Activated naive CD8-positive, alpha-beta T cell treated with anti-CD3 and anti-CD28 coated beads for 36 hours (primary cell): ENCODE measurements at places on chromosomes 2 and 18.

DNA sequence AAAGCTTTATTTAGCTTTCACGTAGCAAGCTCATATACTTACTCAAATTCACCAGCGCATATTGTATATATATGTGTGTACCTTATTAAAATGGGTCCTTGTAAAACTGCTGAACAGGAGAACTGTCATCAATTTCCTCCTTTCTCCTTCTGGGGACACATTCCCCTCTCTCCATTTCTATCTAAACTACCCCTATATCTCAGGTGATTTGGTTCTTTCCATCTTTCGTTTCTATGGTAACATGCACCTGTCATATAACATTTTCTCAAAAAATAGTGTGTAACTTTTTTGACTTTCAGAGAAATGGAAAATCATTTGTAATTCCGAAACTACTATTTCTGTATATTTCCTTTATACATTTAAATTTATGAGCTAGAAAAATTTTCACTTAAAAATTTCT, 83.5 kb upstream of the CD226 start:
- DNase-seq, result no peak

GRCh38 chr2:168993538-168993937, 37.6 kb downstream of the ABCB11 start:
- DNase-seq, result no peak

DNA sequence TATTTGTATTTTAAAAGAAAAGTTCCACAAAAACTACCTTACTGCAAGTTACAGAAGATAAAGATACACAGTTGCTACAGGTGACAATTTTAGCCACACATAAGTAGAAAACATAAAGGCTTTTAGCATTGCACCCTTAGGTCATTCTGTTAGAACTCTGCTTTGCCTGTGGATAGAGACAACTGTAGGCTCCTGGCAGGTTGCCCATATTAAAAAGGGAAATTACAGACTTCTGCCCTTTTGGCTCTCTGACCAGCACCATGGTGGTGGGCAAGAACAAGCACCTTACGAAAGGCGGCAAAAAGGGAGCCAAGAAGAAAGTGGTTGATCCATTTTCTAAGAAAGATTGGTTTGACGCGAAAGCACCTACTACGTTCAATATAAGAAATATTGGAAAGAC, 223.3 kb downstream of the MC4R start:
- DNase-seq, result no peak

- no peak for DNase-seq
Observed at GRCh38 chr2:176492583-176492982, 223.3 kb downstream of the MTX2 start.

DNA sequence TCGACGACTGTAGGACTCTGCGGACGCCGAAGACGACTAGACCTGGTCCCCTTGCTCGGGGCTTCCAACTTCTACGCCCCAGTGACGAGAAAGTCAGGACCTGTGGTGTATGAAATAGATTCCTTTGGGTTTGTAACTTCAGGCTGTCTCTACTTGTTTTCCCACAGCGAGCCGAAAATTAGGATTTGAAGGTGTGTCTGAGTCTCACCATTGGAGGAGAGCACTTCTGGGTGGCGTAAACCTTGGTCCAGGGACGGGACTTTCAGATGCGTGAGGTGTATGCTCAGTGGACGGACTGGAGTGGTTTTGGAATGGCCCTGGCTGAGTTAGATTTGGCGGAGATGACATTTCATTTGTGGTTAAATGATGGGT, 1.3 kb downstream of the BIRC6 start:
- peak; percentile 4 for DNase-seq

DNA sequence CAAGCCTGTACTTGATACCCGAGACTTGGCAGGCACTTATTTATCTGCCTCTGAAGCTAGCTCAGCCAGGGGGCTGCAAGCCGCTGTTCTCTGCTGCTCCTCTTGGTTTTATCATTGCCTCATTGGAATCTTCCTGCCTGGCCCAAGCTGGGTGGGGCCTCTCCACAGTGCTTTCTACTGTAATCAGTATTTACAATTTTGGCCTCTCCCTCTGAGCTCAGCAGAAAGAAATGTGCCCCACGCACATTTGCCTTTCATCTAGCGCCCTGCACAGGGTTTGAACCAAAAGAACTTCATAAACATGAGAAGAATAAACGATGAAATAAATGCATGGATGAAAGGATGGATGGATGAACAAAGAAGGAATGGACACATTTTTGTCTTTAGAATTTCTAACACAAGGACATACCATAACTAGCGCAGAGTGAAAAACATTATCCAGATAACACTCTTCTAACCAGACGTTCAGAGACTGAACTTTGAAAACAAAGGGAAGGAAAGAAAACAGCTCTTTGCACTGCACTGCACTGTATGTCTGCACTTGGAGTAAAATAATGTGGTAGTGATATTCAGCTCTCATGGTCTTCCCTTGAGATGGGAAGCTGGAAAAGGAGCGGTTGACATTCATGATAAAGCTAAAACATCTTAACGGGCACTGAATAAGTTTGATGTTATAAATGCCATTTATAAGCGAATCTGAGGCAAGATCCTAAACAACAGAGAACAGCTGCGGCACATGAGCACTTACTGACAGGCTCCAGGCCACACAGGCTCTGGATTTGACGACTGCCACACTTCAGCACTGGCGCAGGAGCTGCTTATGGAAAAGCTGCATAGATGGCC, 86.8 kb upstream of the SP3 start:
- DNase-seq, result no peak

- no peak for DNase-seq
Observed at GRCh38 chr2:18525236-18525635, 35.2 kb downstream of the RDH14 start.

DNA sequence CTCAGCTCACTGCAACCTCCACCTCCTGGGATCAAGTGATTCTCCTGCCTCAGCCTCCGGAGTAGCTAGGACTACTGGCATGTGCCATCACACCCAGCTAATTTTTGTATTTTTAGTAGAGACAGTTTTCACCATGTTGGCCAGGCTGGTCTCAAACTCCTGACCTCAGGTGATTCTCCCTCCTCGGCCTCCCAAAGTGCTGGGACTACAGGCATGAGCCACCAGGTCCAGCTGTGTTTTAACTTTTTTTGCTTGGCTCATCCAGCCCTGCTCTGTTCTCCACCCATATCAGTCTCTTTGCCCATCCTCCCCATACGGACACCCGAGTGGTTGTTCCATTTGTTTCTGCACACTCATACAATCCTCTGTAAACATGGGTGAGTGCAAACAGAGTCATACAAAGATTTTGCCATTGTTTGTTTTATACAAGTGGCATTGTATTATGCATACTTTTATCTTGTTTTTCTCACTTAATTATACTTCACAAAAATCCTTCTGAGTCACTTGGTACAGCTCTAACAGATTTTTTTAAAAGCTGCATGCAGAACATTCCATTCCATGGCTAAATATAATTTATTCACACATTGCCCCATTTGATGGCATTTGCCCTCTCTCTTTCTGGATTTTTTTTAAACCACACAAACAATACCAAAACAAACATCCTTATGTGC, 5.3 kb downstream of the APOB start:
- no peak for DNase-seq

- DNase-seq, result no peak
Observed at GRCh38 chr2:222594679-222595078, 61.2 kb downstream of the FARSB start.

DNA sequence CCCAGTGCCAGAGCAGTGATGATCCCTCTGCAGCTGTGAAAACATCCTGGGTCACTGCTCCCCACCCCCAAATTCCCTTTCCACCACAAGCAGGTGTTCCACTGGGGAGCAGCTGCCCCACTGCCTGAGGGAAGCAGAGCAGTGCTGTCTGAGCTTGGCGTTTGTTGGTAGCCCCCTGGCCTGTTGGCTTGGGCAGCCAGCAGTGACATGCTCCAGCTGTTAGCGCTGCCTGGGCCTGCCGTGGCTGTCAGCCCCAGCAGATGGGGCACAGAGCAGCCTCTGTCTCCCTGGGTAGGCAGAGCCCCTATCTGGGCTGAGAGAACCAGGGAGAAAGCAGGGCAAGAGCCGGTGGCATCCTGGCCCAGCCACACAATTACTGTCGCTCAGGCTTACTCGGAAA, 247.7 kb downstream of the GLI2 start:
- no peak for DNase-seq

GRCh38 chr2:215825707-215826106, 187.6 kb downstream of the MREG start:
- DNase-seq, result no peak

DNA sequence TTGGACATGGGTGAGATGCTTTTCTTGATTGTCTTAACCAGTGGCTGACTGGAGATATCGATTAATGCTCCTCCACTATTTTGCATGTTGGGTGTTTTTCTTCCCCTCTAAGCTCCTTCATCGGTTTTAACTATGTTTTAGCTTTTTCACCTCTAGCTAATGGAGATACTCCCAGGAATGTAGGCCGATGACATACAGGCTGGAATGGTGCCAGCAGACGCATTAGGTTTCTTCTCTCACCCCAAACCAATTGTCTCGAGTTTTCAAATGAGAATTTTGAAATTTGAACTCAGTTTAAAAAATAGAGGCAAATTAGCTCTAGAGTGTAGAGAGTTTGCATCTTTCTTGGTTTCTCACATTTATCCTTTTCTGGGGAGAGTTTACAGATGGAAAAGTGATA, 247.6 kb downstream of the RPRM start:
- DNase-seq, result no peak

GRCh38 chr18:63997606-63998005, 27.7 kb downstream of the SERPINB8 start:
- DNase-seq, result no peak

GRCh38 chr2:30705711-30706533, 101.3 kb downstream of the CAPN13 start:
- DNase-seq, result no peak

DNA sequence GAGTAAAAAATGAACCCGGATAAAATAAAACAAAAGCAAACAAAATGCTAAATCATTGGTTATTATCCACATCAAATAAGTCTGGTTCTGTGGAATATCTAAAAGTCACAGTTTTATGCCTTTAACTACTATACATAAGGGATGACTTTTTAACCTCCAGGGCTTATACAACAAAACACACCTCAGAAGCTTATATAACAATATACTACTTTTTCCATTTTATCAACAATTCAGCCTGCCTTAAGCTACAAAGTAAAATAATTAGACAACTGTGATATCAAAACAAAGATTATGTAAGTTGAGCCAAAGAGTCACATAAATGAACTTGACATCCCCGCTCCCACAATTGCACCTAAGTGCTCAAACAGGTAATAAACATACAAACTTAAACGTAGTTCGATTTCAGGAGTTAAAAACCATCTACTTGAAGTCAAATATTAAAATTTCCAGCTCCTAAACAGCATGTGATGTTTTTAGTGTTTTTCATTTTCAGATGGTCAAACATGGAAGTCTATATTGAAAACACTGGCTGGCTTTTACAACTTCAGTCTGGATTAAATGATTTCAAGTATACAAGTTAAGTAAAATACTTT, 54.7 kb downstream of the ATIC start:
- DNase-seq, result no peak

GRCh38 chr2:230575642-230576324, 136.9 kb upstream of the CAB39 start:
- DNase-seq, result peak; percentile 74

GRCh38 chr18:46196627-46197243, 92.5 kb downstream of the HAUS1 start:
- DNase-seq, result no peak

- peak; percentile 49 for DNase-seq
Observed at GRCh38 chr2:26740890-26741302, 23.2 kb upstream of the SLC35F6 start.

- DNase-seq, result no peak
Observed at GRCh38 chr2:218017211-218018053, 14.6 kb upstream of the TNS1 start.

- DNase-seq, result no peak
Observed at GRCh38 chr2:159396799-159397198, 110.3 kb upstream of the WDSUB1 start.

DNA sequence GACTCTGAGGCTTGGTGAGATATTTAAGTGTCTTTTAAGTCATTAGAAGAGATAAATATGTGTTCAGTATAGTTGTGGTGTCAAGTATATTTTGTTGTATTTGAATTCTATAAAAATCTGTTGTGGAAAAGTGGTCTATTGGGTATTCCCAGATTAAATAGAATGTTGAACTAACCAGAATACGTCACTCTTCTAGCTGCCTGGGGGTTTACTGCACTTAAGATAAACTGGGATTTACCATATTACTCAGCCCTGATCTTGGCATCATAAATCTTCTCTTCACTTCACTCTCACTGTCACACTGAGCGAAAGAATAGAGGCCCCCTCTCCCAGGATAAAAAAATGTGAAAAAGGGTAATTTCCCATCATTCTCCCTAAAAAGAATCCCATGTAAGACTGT, 129.8 kb downstream of the BCL2 start:
- no peak for DNase-seq

- no peak for DNase-seq
Observed at GRCh38 chr18:7870855-7871254, 303.7 kb downstream of the PTPRM start.

DNA sequence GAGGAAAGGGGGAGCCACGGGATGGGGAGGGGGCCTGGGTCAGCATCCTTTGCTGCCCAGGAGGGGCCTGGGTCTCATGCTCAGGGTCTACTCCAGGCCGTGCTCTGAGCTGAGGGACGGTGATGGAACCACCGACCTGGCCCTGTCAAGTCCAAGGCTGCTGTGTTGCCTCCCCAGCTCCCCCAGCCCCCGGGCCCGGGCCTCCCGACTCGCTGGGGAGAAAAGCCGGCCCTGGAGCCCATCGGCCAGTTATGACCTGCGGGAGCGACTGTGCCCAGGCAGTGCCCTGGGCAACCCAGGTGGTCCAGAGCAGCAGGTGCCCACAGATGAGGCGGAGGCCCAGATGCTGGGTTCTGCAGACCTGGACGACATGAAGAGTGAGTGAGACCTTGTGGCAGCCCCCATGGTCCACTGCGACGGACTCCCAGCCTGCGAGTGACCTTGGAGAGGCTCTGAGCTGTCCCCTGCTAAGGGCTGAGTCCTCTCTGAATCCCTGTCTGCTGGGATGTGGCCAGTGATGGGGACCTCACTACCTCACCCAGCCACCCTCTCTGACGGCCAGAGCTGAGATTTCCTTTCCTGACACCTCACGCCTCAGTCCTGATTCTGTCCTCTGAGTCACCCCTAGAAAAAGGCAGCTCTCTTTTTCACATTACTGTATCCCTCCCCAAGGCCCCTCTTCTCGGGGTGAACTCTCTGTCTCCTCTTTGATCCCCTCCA, 2.7 kb downstream of the SLC4A3 start:
- no peak for DNase-seq

- DNase-seq, result no peak
Observed at GRCh38 chr2:16153754-16154035, 213.3 kb downstream of the MYCN start.

- no peak for DNase-seq
Observed at GRCh38 chr18:67997496-67997895, 481.0 kb upstream of the DSEL start.

DNA sequence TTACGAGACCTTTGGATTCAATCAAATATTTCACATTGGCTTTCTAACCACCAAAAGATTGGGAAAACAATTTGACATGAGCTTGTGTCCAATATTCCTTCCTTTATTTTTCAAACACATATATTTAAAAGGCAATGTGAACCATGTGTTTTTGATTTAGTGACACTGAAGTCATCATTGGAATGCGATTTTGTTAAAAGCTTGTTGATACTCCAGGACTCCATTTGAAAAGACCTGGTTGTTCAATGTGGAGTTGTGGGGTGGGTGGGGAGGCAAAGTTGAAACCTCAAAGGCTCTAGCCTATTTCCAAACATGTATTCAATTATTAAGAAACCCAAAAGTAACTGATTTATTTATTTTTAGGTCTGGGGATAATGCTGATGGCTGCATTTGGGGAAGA, 114.1 kb upstream of the TRIB2 start:
- DNase-seq, result no peak

GRCh38 chr18:7370802-7371201, 139.9 kb downstream of the LRRC30 start:
- DNase-seq, result no peak

GRCh38 chr2:112482309-112483041, 519 bp downstream of the TTL start:
- DNase-seq, result peak; percentile 51
